Aorta (tissue), 5 donors: ENCODE measurements at places on chromosomes 2 and 18. TPM values are rescaled to one million over a fixed set of nuclear protein-coding genes. Genes with fewer than 3 reads are reported as not detected.

Gene OLA1
- 45.2 TPM for total RNA-seq

- no peaks in the 10 kb centered on the region for H3K36me3 ChIP-seq
- H3K4me3 ChIP-seq = no peak overlapping the region
- no peaks in the 10 kb centered on the region for H3K4me1 ChIP-seq
Observed at GRCh38 chr18:31041271-31042083, 1.1 kb downstream of the DSC3 start.

- no peaks in the 10 kb centered on the region for H3K4me1 ChIP-seq
- no peak for DNase-seq
- H3K36me3 ChIP-seq = no peaks in the 10 kb centered on the region
Observed at GRCh38 chr2:16763056-16763455, 97.4 kb upstream of the CYRIA start.

- no peak for DNase-seq
- no peaks in the 10 kb centered on the region for H3K36me3 ChIP-seq
- H3K4me3 ChIP-seq = no peak overlapping the region
- no peaks in the 10 kb centered on the region for H3K27me3 ChIP-seq
Observed at GRCh38 chr18:31572368-31572767, 19.3 kb upstream of the TTR start.

DNA sequence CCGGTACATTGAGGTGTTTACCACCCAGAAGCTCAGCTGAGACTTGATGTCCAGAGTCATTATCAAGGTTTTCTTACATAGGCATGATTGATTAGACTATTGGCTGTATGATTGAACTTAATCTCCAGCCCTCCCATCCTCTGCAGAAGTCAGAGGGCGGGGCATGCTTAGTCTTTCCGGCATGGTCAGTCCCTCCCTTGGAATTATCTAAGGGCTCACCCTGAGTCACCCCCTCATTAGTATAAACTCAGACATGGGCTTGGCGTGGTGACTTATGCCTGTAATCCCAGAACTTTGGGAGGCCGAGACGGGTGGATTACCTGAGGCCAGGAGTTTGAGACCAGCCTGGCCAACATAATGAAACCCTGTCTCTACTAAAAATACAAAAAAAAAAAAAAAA, 243.9 kb downstream of the VAPA start:
- H3K4me1 ChIP-seq = no peaks in the 10 kb centered on the region
- no peaks in the 10 kb centered on the region for H3K36me3 ChIP-seq
- no peak overlapping the region for H3K27ac ChIP-seq
- no peak overlapping the region for H3K4me3 ChIP-seq
- H3K27me3 ChIP-seq = no peaks in the 10 kb centered on the region
- DNase-seq = no peak

DNA sequence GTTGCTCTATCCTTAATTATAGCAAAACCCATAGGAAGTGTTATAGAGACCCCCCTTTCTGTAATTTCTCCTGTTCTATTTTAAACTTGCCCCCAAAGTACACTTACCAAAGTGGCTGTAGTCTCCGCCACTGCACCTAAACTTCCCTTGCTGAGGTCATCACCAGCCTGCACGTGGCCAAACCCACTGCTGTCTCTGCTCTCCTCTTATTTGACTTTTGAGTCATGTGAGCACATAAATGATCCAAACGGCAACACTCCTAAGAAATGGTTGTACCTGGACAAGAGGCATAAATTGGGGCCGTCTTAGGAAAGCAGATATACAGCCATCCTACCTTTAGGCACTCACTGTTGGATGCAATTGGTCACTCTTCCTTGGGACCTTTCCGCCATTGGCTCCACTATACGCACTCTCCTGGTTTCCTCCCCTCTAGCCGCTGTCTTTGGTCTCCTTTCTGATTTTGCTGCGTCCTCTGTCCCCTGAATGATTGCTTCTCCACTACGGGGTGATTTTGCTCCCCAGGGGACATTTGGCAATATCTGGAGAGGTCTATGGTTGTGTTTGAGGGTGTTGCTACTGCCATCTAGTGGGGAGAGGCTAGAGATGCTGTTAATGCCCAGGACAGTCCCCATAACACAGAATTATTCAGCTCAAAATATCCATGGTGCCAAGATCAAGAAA, 19.2 kb upstream of the IL36G start:
- no peaks in the 10 kb centered on the region for H3K36me3 ChIP-seq
- H3K4me1 ChIP-seq = no peaks in the 10 kb centered on the region
- H3K4me3 ChIP-seq = no peak overlapping the region
- H3K27ac ChIP-seq = no peak overlapping the region
- no peaks in the 10 kb centered on the region for H3K27me3 ChIP-seq

DNA sequence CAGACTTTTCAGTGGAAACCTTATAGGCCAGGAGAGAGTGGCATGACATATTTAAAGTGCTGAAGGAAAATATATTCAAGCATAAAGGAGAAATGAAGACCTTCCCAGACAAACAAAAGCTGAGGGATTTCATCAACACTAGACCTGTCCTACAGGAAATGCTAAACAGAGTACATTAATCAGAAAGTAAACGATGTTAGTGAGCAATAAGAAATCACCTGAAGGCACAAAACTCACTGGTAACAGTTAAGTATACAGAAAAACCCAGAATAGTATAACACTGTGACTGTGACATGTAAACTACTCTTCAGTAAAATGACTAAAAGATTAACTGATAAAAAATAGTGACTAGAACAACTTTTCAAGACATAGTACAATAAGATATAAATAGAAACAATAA, 87.4 kb downstream of the ATP8B1 start:
- no peak overlapping the region for H3K4me3 ChIP-seq
- no peak for DNase-seq
- no peaks in the 10 kb centered on the region for H3K27me3 ChIP-seq
- peaks cover 2% of the 10 kb centered on the region for H3K4me1 ChIP-seq
- no peaks in the 10 kb centered on the region for H3K36me3 ChIP-seq
- no peak overlapping the region for H3K27ac ChIP-seq

DNA sequence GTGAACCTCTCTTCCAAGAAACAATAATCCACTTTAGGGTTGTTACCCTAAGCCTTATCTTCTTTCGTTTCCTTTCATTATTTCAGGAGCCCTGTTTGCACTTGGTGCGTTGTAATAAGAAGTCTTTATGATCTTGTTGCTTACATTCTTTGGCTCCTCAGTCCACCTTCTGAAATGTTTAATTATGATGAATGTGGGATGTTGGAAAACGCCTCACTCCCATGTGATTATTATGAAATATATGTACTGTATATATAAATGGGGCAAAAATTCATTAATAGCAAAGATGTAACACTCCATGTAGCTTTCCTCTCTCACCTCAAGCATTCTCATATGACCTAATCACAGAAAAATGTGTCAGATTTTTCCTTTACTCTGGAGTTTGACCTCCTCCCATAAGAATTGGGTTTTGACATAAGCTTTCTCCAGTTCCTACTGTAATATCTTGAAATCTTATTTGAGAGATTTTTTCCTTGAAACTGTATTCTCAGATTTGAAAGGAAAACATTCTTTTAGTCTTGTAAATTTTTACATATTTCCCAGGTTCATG, 397.2 kb upstream of the FANCL start:
- H3K4me1 ChIP-seq = no peaks in the 10 kb centered on the region
- no peak for DNase-seq
- H3K4me3 ChIP-seq = no peak overlapping the region
- no peak overlapping the region for H3K27ac ChIP-seq
- H3K27me3 ChIP-seq = no peaks in the 10 kb centered on the region

- H3K27me3 ChIP-seq = no peaks in the 10 kb centered on the region
- no peak overlapping the region for H3K4me3 ChIP-seq
- DNase-seq = no peak
- no peaks in the 10 kb centered on the region for H3K4me1 ChIP-seq
Observed at GRCh38 chr2:119746836-119747686, 12.7 kb upstream of the PTPN4 start.

Gene FLACC1
- total RNA-seq = 6.1 TPM

Gene TNFRSF11A
- total RNA-seq = 9.1 TPM

Gene GLB1L
- 2.9 TPM for total RNA-seq

GRCh38 chr2:68837164-68837860, 33.9 kb downstream of the BMP10 start:
- DNase-seq = peak; percentile 89
- H3K4me3 ChIP-seq = no peak overlapping the region
- no peaks in the 10 kb centered on the region for H3K36me3 ChIP-seq
- H3K4me1 ChIP-seq = no peaks in the 10 kb centered on the region
- no peak overlapping the region for H3K27ac ChIP-seq

- no peaks in the 10 kb centered on the region for H3K4me1 ChIP-seq
- no peaks in the 10 kb centered on the region for H3K27me3 ChIP-seq
- peak overlapping the region; percentile 71 for H3K27ac ChIP-seq
Observed at GRCh38 chr2:128421861-128422311, 103.2 kb upstream of the HS6ST1 start.

GRCh38 chr2:109367683-109368082, 238.7 kb downstream of the SH3RF3 start:
- H3K27ac ChIP-seq = no peak overlapping the region
- H3K4me3 ChIP-seq = no peak overlapping the region
- peaks cover 2% of the 10 kb centered on the region for H3K4me1 ChIP-seq

- H3K27ac ChIP-seq = no peak overlapping the region
- H3K36me3 ChIP-seq = no peaks in the 10 kb centered on the region
- DNase-seq = peak; percentile 66
- H3K4me3 ChIP-seq = no peak overlapping the region
- H3K27me3 ChIP-seq = no peaks in the 10 kb centered on the region
Observed at GRCh38 chr2:205680067-205680466, 2.2 kb upstream of the NRP2 start.

GRCh38 chr18:2394684-2395083, 176.6 kb downstream of the METTL4 start:
- DNase-seq = no peak
- no peaks in the 10 kb centered on the region for H3K36me3 ChIP-seq
- H3K27me3 ChIP-seq = no peaks in the 10 kb centered on the region
- H3K4me1 ChIP-seq = no peaks in the 10 kb centered on the region

DNA sequence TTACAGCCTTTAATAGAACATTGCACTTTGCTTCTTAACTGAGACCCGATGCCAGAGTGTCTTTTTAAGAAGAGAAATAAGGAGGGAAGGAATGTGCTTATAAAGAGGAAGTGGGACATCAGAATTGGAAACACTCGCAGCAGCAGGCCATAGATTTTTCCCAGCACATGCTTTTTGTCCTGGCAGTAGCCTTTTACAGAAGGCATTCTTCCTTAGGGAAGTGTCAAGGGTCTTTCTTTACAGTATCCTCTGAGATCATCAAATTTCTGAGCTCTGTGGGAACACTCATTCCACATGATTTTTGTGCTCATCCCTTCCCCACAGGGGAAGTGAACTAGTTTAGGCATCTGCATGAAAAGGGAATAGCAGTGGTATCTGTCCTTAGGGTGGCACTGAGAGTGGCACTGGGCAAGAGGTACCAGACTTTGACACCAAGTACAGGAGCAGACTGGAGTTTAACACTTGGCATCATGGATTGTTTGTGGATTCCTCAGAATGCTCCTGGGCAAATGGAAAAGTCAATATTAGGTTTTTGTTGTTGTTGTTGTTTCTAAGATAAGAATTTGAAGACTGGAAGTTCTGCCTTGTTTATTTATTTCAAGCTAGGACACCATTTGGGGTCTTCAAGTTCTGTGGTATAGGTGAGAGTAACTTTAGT, 4.1 kb downstream of the MYO1B start:
- H3K27me3 ChIP-seq = no peaks in the 10 kb centered on the region
- no peak for DNase-seq
- H3K4me3 ChIP-seq = no peak overlapping the region
- no peaks in the 10 kb centered on the region for H3K36me3 ChIP-seq

GRCh38 chr2:19682493-19682892, 219.3 kb downstream of the TTC32 start:
- no peaks in the 10 kb centered on the region for H3K36me3 ChIP-seq
- no peaks in the 10 kb centered on the region for H3K27me3 ChIP-seq
- no peak overlapping the region for H3K4me3 ChIP-seq
- DNase-seq = no peak
- H3K27ac ChIP-seq = no peak overlapping the region
- no peaks in the 10 kb centered on the region for H3K4me1 ChIP-seq

Gene ADGRF3
- total RNA-seq = not detected

- no peak overlapping the region for H3K4me3 ChIP-seq
- no peaks in the 10 kb centered on the region for H3K36me3 ChIP-seq
- no peaks in the 10 kb centered on the region for H3K4me1 ChIP-seq
- no peaks in the 10 kb centered on the region for H3K27me3 ChIP-seq
- H3K27ac ChIP-seq = no peak overlapping the region
Observed at GRCh38 chr2:198167346-198167745, 363.0 kb downstream of the PLCL1 start.

- DNase-seq = no peak
- no peaks in the 10 kb centered on the region for H3K36me3 ChIP-seq
- H3K27me3 ChIP-seq = no peaks in the 10 kb centered on the region
- peaks cover 7% of the 10 kb centered on the region for H3K4me1 ChIP-seq
- no peak overlapping the region for H3K27ac ChIP-seq
- H3K4me3 ChIP-seq = no peak overlapping the region
Observed at GRCh38 chr2:205660521-205661124, 21.7 kb upstream of the NRP2 start.

Gene ANO7
- 5.4 TPM for total RNA-seq

Gene PTPRN
- 0.39 TPM for total RNA-seq

Gene LRRTM4
- total RNA-seq = 0.52 TPM

DNA sequence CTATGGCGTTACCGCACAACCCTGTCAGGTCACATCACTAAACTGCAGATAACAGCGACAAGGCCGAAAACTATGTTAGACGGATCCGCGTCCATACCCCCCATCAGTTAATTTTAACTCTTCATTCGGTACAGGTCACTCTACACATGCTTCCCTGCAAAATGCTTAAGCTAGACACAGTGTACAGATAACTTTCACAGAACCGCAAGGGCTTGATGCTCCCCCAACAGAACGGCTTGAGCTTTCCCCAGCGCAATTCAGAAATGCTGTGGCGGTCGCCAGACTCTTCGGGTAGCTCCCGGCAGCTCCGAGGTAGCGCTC, 283 bp upstream of the RBBP8 start:
- no peak for DNase-seq
- peak overlapping the region; percentile 31 for H3K4me3 ChIP-seq
- H3K36me3 ChIP-seq = no peaks in the 10 kb centered on the region
- H3K27ac ChIP-seq = peak overlapping the region; percentile 49

DNA sequence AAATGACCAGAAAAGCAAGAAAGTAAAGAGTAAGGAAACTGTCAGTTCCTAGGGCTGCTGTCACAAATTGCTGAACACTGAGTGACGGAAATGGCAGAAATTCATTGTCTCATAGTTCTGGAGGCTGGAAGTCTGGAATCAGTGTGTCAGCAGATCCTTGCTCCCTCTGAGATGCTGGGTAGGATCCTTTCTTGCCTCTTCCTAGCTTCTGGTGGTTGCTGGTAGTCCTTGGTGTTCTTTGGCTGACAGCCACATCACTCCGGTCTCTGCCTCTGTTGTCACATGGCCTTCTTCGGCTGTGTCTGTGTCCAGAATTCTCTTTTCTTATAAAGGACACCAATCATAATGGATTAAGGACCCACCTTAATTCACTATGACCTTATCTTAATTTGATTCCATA, 21.9 kb downstream of the PLEKHB2 start:
- H3K4me1 ChIP-seq = no peaks in the 10 kb centered on the region
- DNase-seq = no peak
- no peak overlapping the region for H3K4me3 ChIP-seq
- peaks cover 6% of the 10 kb centered on the region for H3K36me3 ChIP-seq
- H3K27me3 ChIP-seq = no peaks in the 10 kb centered on the region

Gene LAMA3
- total RNA-seq = 14.2 TPM

GRCh38 chr18:75249672-75250470, 39.3 kb downstream of the TSHZ1 start:
- H3K27ac ChIP-seq = no peak overlapping the region
- DNase-seq = no peak
- no peaks in the 10 kb centered on the region for H3K4me1 ChIP-seq
- no peak overlapping the region for H3K4me3 ChIP-seq
- H3K36me3 ChIP-seq = no peaks in the 10 kb centered on the region
- no peaks in the 10 kb centered on the region for H3K27me3 ChIP-seq

Gene RGPD8
- 36.2 TPM for total RNA-seq

Gene ADRA2B
- total RNA-seq = 34.0 TPM
